ENCODE measurements at places on chromosomes 7 and 10. TPM values are rescaled to one million over a fixed set of nuclear protein-coding genes. Genes with fewer than 3 reads are reported as not detected.

DNA sequence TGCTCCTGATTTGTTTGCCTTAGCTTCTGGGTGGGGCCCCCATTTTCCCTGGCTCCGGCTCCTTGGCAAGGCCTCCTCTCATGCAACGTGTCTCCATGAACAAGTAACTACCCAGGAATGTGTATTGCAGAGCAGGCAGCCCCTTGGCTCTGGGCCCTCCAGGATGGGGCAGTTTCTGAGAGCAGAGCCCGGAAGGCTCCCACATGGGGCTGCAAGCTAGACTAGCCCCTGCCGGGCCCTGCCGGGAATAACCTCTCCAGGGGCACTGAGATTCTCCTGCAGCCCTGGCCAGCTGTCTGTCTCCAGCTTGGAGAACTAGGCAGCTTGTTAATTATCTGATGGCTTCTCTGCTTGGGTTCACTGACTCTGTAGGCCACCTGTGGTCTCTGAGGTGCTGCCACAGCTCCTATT is 184.0 kb upstream of the INHBA start:
- H3K4me1 ChIP-seq = peaks cover 52% of the 10 kb centered on the region
- peak overlapping the region; percentile 91 for H3K27ac ChIP-seq
- peak overlapping the region; percentile 39 for H3K4me3 ChIP-seq
- no peaks in the 10 kb centered on the region for H3K27me3 ChIP-seq
- peak; percentile 98 for DNase-seq

DNA sequence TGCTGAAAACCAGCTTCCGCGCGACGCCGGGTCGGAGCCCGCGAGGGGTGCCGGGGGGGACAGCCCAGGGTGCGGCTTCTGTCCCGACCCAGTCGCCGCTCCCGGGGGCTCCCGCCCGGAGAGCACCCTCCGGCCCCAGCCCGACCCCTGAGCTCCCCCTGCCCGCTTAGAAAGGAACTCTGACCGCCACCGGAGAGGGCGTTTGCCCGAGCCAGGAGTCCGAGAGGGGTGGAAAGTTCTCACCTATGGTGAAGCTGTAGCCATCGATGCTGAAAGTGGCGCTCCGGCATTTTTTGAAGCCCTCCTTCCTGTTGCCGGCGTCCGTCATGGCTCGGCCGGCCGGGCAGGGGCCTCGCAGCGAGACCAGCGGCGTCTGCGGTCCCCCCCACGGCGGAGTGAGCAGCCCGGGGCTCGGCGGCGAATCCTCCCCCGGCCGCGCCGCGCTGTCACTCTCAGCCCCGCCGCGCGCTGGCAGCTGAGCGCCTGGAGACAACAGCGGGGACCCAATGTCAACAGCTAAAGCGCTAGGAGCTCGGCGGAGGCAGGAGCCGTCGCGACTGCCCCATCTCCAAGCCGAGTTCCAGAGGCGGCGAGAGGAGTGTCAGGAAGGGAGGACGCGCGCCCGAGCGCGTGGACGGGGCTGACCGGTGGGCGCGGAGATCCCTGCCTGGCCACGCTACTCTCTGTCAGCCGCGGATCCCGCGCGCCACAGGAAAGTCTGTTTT is 191.6 kb downstream of the LSM5 start:
- H3K27me3 ChIP-seq = peaks cover 59% of the 10 kb centered on the region
- H3K36me3 ChIP-seq = no peaks in the 10 kb centered on the region
- H3K27ac ChIP-seq = no peak overlapping the region
- DNase-seq = peak; percentile 7
- peak overlapping the region; percentile 44 for H3K4me3 ChIP-seq

Gene GRM8
- not detected for polyA plus RNA-seq

Gene DMBT1
- polyA plus RNA-seq = not detected

GRCh38 chr7:90708841-90709317 is 112.8 kb downstream of the CDK14 start:
- no peaks in the 10 kb centered on the region for H3K27me3 ChIP-seq
- no peak overlapping the region for H3K4me3 ChIP-seq
- no peak overlapping the region for H3K27ac ChIP-seq
- peak; percentile 41 for DNase-seq

Gene DNAH11
- polyA plus RNA-seq = 1.3 TPM

DNA sequence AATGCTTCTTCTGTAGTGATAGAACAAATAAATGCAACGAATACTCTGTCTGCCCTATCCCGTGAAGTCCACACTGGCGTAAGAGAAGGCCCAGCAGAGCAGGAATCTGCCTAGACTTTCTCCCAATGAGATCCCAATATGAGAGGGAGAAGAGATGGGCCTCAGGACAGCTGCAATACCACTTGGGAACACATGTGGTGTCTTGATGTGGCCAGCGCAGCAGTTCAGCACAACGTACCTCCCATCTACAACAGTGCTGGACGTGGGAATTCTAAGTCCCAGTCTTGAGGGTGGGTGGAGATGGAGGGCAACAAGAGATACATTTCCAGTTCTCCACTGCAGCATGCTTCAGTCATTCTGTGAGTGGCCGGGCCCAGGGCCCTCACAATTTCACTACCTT is 45.8 kb downstream of the FIGNL1 start:
- no peaks in the 10 kb centered on the region for H3K4me1 ChIP-seq
- H3K27me3 ChIP-seq = peaks cover 47% of the 10 kb centered on the region
- no peak overlapping the region for H3K27ac ChIP-seq
- no peak for DNase-seq

DNA sequence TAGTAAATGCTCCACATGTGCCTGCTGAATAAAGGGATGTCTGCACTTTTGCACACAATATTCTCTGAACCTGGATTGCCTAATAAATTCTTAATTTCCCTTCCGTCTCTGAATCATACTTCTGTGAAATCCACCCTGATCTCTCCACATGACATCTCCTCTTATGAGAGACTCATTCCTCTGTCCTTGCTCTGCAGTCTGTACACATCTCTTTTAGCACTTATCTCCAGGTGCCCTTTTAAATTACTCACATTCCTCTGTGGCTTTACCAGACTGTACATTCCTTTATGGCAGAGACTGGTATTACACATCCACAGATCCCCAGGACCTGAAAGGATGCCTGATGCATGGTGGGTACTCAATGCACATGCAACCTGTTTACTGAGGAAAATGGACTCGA is 527.6 kb downstream of the PHTF2 start:
- peaks cover 39% of the 10 kb centered on the region for H3K4me1 ChIP-seq
- H3K27ac ChIP-seq = peak overlapping the region; percentile 45
- DNase-seq = peak; percentile 80
- no peaks in the 10 kb centered on the region for H3K36me3 ChIP-seq

- no peak overlapping the region for H3K27ac ChIP-seq
- no peak overlapping the region for H3K4me3 ChIP-seq
- H3K4me1 ChIP-seq = no peaks in the 10 kb centered on the region
- DNase-seq = no peak
- no peaks in the 10 kb centered on the region for H3K36me3 ChIP-seq
Measured at GRCh38 chr7:26639111-26639510, 225.3 kb downstream of the SKAP2 start.

- DNase-seq = no peak
- no peaks in the 10 kb centered on the region for H3K27me3 ChIP-seq
- H3K4me3 ChIP-seq = no peak overlapping the region
- no peaks in the 10 kb centered on the region for H3K36me3 ChIP-seq
- no peaks in the 10 kb centered on the region for H3K4me1 ChIP-seq
- no peak overlapping the region for H3K27ac ChIP-seq
Measured at GRCh38 chr10:1662438-1663025, 74.8 kb downstream of the ADARB2 start.

Gene MARVELD1
- polyA plus RNA-seq = 27.6 TPM

- H3K27me3 ChIP-seq = no peaks in the 10 kb centered on the region
- H3K4me1 ChIP-seq = no peaks in the 10 kb centered on the region
- H3K4me3 ChIP-seq = no peak overlapping the region
- no peaks in the 10 kb centered on the region for H3K36me3 ChIP-seq
- no peak for DNase-seq
Measured at GRCh38 chr7:159122276-159122675, 22.4 kb downstream of the VIPR2 start.

Data from GM23248 (cell line).